Hematopoietic multipotent progenitor cell treated with erythropoietin and hydrocortisone succinate and interleukin-3 and kit ligand, for 17 days (in vitro differentiated cells): ENCODE measurements at places on chromosomes 4 and X.

GRCh38 chr4:167233685-167234315 lies 494 bp downstream of the SPOCK3 start:
- no peak for DNase-seq

GRCh38 chr4:57137261-57137660 lies 27.1 kb upstream of the IGFBP7 start:
- no peak for DNase-seq

DNA sequence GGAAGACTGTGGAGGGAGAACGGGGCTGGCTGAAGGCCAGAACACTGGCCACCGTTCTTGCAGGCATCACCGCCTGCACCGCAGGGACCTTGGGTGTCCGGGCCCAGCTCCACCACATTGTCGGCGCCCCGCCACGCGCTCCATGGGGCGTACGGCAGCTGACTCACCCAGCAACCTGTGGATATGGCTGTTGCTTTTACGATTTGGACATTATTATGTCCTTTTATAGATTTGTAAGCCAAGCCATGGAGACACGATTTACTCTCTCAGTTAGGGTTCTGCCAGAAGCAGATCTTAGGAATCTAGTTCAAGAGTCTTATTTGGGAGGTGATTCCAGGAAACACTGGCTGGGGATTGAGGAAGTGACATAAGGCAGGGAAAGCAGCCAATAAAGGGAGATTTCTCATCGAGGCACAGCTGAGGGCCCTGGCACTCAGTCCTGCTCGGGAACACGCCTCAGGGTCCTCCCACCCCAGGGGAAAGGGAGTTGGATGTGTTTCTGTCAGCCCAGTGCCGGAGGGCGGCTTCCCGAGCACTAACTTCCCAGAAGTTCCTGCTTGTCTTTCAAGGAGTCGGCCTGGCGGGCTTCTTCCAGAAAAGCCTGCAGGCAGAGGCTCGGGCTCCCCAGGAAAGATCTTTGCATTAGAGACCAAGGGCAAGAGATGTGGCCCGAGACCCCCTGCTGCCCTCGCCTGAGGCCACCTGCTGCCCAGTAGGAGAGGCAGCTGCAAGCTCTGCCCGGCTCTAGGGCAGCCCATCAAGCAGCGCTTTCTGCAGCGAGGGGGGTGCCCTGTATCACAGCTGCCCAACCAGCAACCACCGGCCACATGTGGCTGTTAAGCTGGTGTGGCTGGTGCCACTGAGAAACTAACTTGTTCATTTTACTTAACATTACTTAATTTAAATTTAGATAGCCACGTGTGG lies 52.9 kb downstream of the CRMP1 start:
- DNase-seq = no peak

DNA sequence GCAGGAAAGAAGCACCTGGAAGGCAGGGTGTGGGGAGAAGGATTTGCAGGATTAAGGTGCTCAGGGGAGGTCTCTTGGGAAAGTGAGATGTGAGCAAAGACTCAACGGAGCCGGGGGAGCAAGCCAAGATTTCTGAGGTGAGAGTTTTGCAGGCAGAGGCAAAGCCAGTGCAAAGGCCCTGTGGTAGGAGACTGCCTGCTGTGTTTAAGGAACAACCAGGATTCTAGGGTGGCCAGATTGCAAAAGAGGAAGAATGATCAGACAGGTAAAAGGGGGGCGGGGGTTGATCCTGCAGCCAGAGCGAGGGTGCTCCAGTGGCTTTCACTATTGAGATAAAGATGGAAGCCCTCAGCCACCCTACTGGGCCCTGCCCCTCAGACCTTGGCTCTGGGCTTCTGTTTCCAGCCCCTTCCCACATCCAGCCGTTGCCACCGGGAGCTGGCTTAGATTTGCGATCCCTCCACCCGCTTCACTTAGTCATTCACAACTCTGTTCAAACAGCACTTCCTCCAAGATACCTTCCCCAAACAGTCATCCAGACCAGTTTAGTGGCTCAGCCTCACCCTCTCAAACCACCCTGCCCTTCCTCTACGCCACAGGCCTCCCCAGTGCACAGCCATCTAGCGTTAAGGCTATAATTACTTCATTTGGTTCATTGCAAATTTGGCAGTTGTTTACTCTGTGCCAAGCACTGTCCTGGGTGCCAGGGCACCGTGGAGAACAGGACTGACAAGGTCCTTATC lies 23.3 kb upstream of the BCOR start:
- no peak for DNase-seq

DNA sequence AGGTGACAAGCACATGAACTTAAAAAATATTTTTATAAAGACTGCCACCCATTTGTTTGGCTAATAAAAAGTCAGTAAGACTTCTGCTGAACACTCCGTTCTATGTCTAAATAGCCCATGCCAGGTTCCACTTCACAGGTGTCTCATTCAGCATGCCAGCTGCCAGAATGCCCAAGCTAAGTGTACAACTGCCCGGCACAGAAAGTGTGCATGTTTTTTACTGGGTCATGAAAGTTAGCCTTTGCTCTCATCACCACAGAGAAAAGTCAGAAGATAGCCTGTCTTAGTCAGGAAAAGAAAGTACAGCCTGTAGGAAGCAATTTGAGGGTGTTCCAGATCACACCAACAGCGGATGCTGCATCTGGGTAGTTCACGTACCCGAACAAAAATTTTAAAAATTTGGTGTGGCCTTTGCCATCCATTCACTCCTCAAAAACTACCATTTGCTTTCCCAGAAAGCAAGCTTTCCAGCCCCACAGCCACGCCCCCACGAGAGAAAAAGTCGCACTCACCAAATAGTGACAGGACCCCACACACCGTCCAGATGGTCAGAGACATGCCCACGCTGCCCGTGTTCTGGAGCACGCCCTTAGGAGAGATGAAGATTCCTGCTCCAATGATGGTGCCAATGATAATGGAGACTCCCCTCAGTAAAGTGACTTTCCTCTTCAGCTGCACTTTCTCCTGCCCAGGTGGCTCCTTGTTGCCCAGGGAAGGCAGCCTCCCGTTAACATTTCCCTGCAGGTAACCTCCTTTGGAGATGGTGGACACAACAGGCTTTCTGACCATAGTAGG lies 671 bp downstream of the SLC7A11 start:
- DNase-seq = peak; percentile 76

GRCh38 chr4:70239884-70240591 lies 2.4 kb upstream of the CSN3 start:
- no peak for DNase-seq

DNA sequence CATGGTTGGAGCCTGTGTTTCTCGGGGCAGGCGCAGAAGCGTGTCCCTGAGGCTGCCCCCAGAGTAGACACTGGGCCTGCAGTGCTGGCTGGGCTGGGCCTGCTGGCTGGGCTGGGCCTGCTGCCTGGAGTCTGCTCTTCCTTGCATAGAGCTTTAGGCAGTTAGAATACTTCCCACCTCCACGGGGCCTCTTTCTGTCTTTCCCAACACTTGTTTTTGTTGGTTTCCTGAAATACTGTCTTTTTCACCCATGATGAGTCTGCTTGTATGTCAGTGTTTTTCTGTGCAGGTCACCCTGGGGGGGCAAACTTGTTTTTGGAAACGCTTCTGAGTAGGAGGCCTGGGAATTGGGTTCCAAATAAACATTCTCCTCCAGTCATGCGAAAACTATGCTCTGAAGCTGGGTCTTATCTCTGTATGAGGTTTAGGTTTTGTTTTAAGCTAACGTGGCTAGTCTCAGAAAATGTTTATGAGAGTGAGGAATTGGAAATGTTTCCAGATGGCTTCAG lies 32.2 kb downstream of the TRMT44 start:
- no peak for DNase-seq

- no peak for DNase-seq
Observed at GRCh38 chr4:8388528-8388870, 52.0 kb downstream of the ACOX3 start.

DNA sequence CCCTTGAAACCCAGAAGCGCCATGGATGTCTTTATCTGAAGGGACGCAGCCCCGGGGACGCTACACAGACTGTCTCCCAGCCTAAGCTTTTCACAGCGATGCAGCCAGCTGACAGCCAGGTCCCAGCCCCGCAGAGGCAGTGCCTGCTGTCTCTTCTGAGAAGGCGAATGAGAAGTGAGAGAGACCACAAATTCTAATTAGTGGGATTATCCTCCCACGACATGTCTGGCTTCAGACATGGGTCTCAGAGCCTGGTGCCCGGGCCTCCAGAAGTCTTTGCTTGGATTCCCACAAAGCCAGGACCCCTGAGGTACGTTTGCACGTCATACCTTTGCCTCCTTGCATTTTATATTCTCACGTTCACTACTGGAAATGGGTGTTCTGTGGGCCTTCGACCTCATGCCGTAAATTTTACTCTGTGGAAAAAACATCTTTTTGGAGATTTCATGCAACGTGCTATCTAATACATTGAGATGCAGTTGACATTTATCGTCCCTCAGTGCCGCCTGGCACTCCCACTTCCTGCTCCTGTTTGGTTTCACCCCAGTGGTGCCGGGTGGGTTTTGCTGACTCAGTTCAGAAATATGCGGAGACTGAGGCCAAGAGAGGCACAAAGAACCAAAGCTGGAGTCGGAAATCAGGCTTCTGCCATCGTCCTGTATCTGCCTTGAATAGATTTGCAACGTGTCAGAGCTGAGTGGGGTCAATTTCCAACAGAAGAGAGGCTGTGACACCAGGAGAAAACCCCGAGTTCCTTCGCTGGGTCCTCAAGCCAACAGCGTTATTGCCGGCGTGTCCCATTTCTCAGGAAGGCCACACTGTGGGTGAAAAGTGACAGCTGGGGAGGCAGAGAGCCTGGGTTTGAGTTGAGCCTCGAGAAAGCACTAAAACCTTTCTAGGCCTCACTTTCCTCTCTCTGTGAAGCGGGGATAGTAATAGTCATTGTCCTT lies 114.4 kb downstream of the STK32B start:
- no peak for DNase-seq

DNA sequence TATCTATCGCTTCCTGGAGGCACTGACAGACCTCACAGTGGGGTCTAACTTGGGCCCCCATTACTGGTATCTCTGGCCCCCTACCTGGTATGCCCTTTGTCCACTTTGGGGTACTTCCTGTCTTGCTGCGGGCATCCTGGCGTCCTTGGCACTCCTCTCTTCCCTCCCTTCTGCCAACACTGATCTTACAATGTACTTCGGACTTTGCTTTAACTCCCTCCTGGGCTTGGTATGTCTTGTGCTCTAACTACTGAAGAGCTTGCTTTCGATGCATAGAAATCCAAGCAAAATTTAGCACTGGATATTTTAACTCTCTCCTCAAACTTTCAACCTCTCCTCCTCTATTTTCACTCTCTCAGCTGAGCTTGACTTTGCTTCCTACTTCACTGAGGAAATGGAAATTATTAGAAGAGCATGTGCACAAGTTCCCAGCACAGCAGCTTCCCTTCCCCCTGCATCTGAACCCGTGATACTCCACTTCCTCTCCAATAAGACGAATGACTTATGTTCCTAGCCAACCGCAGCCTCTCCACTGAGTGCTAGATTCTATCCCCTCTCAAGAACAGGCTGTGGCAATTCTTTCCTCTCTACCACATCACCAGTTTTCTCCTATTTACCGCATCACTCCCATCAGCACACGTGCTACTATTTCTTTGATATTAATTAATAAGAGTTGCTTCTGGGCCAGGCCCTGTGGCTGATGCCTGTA lies 52.9 kb downstream of the SUPT20HL2 start:
- DNase-seq = no peak

DNA sequence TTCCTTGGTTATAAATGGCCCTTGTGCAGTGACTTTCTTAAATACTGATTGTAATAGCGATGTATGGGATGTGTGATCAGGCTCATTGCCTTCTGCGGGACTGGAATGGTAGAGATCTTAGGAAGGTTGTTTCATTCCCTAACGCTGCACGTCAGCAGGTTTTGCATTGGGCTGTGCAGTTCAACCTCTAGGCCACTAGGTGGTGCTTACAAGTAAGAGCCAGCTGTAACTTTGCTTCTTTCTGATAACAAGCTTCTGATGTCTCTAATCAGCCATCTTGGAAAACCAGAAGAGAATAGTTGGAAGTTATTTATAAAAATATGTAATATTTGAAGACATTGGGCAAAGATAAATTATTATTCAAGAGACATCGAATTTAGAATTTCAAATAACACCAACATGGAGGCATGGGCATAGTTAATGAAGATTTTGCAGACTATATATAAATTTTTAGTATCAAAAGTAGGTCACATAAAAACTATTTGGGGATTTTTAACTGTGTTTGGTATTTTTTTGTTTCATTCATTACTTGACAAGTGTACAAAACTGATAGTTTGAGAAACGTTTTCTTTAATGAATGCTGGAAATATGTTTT lies 339.7 kb upstream of the PCDH7 start:
- DNase-seq = no peak

DNA sequence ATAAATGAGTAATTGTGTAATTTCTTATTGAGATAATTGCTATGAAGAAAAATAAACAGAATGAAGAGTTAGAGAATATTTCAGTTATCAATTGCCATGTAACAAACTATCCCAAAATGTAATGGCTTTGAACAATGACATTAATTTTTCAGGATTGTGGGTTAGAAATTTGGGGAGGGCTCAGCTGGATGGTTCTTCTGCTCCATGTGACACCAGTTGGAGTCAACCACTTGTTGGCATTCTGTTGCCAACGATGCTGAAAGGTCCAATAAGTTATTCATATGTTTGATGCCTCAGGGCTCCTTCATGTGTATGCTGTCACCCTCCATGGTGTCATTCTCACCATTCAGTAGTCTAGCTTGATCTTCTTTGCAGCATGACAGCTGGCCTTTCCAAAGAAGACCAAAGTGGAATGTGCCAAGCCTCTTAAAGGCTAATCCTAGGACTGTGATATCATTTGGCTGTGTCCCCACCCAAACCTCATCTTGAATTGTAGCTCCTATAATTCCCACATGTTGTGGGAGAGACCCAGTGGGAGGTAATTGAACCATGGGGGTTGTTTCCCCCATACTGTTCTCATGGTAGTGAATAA lies 20.9 kb upstream of the CCDC149 start:
- DNase-seq = no peak

DNA sequence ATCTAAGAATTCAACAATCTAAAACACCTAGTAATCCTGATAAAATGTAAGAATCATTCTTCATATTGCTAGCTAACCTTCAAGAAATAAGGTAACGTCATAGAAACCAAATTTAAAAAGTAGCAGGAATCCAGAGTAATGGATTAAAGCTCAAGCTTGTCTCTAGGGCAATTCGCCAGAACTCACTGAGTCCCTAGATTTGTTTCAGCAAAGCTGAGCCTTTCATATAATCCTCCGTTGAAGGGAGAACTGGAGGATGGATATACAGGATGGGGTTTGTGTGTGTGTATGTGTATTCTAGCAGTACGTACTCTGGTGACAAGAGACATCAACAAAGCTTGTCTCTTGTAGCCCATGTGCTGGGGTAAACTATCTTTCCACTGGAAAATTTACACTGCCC lies 2173.5 kb upstream of the AGA start:
- no peak for DNase-seq

- no peak for DNase-seq
Observed at GRCh38 chrX:23503835-23504539, 163.3 kb upstream of the PRDX4 start.

DNA sequence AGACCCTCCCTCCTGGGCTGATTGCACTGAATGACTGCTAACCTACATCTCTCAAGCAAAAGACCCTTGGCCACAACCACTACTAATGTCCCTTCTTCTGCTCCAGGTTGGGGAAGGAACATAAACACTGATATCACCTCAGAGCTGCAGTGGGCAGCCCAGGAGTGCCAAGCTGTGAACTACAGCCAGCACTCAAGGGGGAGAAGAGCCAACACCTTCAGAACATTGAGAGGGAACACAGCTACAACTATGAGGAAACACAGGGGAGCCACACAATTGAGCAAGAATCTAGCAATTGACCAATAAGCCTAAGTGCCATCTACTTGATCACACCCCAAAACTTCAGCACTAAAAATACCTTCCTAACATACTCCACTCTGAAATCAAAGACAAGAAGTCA lies 222.8 kb downstream of the SPATA18 start:
- no peak for DNase-seq
